ENCODE measurements at places on chromosomes 5 and 9.

- DNase-seq = peak; percentile 16
These were observed 107.7 kb downstream of the TENT4A start for GRCh38 chr5:6820851-6821479.

- no peak for DNase-seq
These were observed 61.8 kb upstream of the SNX2 start for GRCh38 chr5:122713041-122713440.

- DNase-seq = no peak
These were observed 132.6 kb downstream of the SPOCK1 start for GRCh38 chr5:137366526-137366925.

DNA sequence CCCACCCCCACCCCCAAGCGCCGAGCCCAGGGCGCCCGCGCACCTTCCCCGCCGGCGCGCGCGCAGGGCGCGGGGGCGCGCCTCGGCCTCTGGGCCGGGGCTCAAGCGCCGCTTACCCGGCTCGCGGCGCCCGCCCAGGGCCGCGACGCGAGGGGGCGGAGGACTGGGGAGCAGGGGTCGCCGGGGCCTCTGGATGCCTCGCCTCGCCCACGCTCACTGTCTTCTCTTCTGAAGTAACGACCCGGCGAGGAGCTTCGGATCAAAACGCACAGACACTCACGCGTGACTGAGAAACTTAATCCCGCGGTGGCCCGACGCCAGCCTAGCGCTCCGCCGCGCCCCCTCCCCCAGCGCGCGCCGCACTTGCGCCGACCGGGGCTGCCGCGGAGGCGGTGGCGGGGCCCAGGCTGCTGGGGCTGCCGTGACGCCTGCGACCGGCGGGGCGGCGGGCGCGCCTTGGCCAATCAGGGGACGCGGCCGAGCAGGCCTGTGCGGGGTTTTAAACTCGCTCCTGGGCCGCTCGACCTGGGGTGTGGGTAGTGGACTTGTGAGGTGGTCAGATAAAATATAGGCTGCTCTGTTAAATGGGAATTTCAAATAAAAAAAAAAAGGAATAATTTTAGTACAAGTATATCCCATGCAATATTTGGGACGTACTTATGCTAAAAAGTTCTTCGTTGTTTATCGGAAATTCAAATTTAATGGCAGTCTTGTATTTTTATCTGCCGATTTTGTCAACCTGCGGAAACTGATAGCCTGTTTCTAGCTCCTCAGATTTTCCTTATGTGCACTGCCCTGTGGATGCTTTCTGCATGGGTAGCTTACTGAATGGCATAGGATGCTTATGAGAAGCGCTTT lies at the start of gene MPDZ:
Gene MPDZ (minus strand): TSS at position 409 of the 858 bp plus-strand sequence. CDS start 29,377 bp downstream, outside the sequence.
- no peak for DNase-seq

- no peak for DNase-seq
These were observed 18.7 kb upstream of the PSD2 start for GRCh38 chr5:139776861-139777260.

- DNase-seq = no peak
These were observed 131.8 kb downstream of the GAPVD1 start for GRCh38 chr9:125393426-125393825.

GRCh38 chr5:4042311-4042710 lies 446.7 kb downstream of the IRX1 start:
- DNase-seq = no peak

- DNase-seq = no peak
These were observed 262.9 kb downstream of the AGTPBP1 start for GRCh38 chr9:85478847-85479246.

- DNase-seq = no peak
These were observed 31.7 kb upstream of the CDH6 start for GRCh38 chr5:31161781-31162181.

GRCh38 chr9:34710023-34710422 lies at the start of gene CCL21:
Gene CCL21 (minus strand): TSS chr9:34710136. CDS start chr9:34710066, 70 bp downstream.
- no peak for DNase-seq

DNA sequence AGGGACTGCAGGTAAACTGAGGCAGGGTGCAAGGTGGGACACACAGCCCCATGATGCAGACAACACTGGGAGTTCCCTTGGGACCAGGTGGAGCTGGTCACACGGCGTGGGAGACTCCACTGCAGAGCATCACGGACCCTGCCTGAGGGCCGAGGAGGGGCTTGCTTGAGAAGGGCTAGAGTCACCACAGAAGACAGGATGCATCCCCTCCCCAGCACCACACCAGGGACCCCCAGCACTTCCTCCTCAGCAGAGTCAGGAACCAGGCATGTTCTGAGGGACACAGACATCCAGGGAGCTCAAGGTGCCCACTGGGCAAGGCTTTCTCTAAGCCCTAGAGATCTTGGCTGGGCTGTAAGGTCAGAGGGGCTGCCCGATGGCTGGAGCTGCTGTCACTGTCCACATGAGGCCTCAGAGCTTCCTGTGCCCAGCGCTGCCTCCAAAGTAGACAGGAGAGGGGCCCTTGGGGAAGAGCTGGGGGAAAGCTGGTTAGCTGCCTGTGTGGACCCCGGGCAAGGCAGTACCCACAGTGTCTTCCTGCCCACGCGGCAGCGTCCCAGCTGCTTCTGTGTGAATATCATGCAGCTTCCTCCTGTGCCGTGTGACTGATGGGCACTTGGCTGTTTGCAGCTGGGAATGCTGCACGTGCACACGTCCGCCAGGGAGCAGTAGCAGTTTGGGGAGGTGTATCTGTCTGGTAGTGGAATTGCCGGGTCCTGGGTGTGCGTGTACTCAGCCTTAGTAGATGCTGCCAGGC lies 176.6 kb downstream of the CACNA1B start:
- DNase-seq = no peak

DNA sequence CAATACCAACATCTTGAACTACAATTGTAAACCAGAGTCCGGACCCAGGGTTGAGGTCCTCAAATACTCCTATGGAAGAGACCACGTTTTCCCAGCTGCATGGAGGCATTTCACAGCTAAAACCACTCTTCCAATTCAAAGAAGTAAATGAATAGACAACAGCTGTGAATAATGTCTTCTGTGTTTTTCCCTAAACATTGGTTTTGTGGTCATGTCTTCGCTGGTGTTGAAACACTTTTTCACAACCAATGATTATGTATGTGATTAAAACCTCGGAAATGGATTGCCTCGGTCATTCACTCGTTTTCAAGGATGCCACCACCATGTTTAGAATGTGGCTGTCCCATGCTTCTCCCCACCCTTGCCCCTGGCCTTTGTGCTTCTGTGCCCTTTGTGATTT lies 9.4 kb upstream of the TENT4A start:
- no peak for DNase-seq

GRCh38 chr9:113522858-113523257 lies 59.3 kb downstream of the RGS3 start:
- DNase-seq = no peak

DNA sequence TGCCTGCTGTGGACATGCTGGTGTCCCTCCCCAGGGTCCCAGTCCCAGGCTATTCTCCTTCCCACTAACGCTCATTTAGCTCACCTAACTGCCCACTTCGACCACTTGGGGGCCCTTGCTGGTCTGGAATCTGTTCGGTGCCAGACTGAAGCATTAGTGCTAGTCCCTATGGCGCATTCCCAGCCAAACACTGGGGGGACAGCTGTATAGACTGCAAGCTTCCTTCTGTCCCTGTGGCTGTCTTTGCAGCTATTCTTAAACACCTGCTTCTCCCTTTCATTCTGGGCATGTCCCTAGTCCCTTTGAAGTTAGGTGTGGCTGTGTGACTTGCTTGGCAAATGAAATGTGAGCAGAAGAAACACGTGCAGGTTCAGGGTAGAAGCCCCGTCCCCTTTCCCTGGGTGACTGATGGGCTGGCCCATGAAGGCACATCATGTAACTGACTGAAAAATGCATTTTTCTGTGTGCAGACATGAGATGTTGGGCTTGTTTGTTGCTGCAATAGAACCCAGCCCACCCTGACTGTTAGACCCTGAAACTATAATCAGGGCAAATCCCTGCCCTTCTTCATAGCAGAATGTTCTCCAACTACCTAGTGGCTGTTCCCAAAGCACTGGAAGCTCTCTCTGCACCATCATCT lies 134.4 kb downstream of the BARX1 start:
- DNase-seq = no peak

DNA sequence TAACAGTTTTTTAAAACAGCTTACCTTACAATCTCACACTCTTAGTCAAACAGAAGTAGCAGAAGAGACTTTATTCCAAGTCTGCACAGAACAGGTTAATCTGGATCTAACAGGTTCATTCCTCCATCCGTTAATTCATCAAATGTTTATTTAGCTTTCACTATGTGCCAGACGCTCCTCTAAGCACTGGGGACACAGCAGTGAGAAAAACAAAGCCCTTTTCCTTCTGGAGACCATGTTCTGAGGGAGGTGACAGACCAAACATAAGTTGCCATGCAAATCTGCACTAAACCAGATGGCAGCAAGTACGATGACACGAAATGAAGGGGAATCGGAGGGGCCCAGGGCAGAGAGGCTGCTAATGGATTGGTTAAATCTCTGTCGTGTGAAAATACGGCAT lies 17.1 kb upstream of the GLIPR2 start:
- DNase-seq = no peak

DNA sequence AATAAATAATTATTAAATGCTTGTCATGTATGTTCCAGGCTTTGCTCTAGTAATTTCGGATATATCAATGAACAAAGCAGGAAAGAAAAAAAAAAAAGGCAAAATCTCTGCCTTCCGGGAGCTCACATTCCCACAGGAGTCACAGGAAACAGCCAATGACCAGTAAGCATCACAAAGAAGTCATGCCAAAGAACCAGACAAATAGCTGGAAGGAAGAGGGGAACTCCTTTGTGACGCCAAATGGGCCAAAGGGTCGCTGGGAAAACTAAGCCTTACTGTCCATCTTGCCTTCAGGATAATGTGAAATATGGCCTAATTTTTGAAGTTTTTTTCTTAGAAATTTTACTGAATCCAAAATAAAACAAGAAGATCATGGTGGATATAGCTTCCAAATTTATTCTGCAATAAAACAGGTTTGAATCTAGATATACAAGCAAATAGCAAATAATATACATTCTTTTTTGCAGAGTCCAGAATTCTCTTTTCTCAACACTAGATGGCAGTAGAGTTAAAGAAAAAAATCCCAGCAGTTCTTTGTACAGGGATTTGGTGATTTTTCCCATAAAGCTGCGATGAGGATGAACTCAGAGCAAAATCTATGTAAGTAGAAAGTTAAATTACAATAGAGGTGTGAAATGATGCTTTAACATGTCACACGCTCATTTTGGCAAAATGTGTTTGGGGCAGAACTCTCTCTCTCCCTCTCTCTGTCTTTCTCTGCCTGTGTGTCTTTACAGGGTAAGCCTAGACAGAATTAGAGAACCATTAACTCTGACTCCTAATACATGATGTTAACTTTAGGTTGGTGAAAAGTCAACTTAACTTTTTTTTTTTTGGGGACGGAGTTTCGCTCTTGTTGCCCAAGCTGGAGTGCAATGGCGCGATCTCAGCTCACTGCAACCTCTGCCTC lies 60.0 kb upstream of the TUT7 start:
- DNase-seq = no peak

DNA sequence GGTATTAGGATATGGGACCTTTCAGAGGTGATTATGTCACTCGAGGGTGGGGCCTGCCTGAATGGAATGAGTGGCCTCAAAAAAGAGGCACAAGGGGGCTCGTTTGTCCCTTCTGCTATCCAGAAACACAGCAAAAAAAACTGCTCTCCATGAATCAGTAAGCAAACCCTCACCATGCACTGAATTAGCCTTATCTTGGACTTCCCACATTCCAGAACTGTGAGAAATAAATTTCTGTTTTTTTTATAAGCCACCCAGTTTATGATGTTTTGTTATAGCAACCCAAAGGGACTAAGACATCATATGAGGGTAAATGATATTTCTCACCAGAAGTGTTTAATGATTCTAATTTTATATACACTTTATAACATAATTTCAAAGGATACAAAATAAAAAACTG lies 476.6 kb upstream of the EDIL3 start:
- DNase-seq = no peak

GRCh38 chr5:149152317-149152746 lies 11.0 kb downstream of the ABLIM3 start:
- no peak for DNase-seq

- no peak for DNase-seq
These were observed 196.8 kb downstream of the SH3GL2 start for GRCh38 chr9:17775656-17776055.

DNA sequence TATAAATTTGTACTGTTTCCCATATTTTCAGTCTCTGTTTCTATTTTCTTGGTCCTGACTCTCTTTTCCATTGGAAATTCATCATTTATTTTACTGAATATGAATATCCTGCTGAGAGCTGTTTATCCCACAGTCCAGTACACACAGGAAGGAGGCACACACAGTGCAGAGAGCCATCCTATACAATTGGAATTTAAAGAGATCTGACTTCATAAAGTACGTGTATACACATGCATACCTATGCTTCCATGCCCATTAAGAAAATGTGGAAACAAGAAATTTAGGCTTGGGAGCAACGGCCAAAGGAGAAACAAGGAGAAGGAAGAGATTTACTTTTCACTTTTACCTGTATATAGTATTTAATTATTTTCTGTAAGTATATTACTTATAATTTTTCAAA lies 99.2 kb downstream of the NFIB start:
- no peak for DNase-seq

GRCh38 chr9:84808416-84808815 lies 138.9 kb downstream of the NTRK2 start:
- no peak for DNase-seq

- DNase-seq = no peak
These were observed 1.8 kb downstream of the ZBTB34 start for GRCh38 chr9:126862104-126862761.

- no peak for DNase-seq
These were observed 130.3 kb upstream of the TARS1 start for GRCh38 chr5:33310451-33310850.

- DNase-seq = no peak
These were observed 102.0 kb upstream of the PTPN3 start for GRCh38 chr9:109600142-109600541.

GRCh38 chr5:22465616-22466015 lies 387.5 kb downstream of the CDH12 start:
- DNase-seq = no peak

- no peak for DNase-seq
These were observed 446.9 kb upstream of the CD180 start for GRCh38 chr5:67643536-67643935.

GRCh38 chr5:56259002-56259511 lies 25.9 kb upstream of the ANKRD55 start:
- no peak for DNase-seq
